ENCODE measurements at places on chromosomes 5 and 9.

- no peak for DNase-seq
Observed at GRCh38 chr5:178318382-178318781, 85.8 kb upstream of the PHYKPL start.

GRCh38 chr9:79279356-79279755 lies 292.4 kb upstream of the TLE4 start:
- DNase-seq: no peak

DNA sequence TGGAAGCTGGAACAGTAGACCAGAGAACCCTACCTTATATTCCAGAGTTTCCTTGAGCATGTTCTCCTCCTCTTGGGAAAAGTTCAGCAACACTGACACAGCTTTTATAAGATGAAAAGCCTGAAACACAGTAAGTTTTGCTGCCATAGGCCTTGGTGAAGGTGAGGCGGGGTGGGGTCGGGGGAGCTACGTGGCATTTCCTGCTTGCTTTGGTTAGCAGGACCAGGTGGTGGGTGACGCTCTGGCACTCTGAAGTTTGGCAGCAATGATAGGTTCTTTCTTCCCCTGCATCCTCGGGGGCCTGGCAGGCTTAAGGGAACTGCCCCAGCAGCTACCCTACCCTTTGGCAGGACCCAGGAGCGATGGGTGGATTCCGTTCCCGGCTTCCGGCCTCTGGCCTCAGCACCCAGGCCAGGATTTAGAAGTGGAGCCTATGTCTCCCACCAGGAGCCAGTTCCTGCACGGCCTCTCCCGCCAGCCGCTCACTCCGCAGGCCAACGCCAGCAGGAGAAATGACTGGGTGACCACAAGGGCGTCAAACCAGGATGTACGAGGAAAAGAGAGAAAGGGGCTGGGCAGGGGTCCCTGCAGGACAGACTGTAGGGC lies 19.3 kb downstream of the ARPC5L start:
- DNase-seq: no peak

DNA sequence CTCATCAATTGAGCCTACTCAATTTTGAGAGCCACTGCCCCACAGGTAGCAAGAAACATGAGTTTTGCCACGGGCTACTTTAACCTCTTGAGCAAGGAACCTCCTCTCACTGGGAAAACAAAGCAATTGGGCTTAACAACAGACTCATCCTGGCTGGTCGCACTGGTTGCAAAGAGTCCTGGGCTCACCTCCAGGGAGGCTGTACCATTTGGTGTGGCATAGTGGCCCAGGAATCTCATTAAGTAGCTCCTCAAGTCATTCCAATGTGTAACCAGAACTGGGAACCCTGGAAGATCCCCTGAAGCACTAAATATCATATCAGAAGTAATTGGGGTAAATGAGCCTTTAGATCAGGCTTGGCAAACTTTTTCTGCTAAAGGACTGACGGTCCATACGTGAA lies 78.5 kb downstream of the MYO10 start:
- no peak for DNase-seq

DNA sequence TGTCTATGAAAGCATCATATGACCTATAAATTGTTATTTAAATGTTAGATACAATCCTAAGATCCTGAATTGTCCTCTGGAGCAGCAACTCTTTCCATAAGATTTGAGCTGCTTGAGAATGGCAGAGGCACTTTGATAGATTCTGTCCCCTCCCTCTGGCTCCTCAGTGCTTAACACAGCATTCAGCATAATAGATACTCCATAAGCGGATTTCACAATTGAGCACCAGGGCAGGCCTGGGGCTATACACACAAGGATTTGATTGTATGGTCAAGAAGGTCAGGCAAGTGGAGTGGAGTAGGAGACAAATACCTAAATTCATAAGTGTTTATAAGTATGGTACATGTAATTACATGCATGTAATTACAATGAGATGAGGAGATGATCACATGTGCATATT lies 96.3 kb downstream of the FOXD1 start:
- no peak for DNase-seq

DNA sequence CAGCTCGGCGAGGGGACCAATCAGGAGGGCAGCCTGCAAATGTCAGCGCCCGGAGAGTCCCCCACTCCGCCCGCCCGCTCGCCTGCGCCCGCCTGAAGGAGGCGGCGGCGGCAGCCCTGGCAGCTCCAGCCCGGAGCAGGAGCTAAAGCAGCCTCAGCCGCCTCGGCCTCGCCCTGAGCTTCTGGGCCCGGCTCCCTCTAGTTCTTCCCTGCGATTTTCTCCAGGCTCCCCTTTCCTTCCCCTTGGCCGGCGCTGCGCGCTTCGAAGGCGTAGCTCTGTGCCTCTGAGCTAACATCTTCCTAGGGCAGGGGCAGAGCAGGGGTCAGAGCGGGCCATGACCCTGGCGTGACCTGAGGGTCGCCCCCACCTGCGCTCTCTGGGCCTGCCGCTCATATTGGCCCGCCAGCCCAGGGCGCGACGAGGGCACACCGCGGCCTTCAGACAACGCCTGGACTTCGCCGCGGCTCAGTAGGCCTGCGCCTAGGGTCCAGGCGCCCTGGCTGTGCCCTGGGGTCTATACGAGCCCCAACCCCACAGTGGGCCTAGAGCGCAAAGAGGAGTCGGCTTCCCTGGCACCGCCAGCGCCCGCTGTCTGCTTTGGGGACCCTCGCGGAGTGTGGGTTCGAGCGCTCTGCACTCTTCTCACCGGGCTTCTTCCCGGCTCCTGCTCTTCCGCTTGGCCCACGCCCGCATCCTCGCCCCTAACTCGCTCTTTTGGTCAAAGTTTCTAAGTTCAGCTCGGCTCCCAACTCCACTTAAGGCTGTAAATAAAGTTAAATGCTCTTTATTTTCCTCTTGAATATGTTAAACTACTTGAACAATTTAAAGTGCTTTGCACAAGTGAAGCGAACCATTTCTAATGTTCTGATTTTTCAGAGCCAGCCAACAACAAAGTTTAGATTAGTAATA lies 504 bp upstream of the OTP start:
- no peak for DNase-seq

GRCh38 chr5:16536246-16536645 lies 70.6 kb upstream of the ZNF622 start:
- no peak for DNase-seq

- no peak for DNase-seq
Observed at GRCh38 chr5:74651710-74652109, 11.2 kb upstream of the ENC1 start.

GRCh38 chr5:97986069-97986468 lies 787.4 kb upstream of the RGMB start:
- no peak for DNase-seq

- DNase-seq: no peak
Observed at GRCh38 chr5:135429301-135430134, 17.6 kb downstream of the DCANP1 start.

DNA sequence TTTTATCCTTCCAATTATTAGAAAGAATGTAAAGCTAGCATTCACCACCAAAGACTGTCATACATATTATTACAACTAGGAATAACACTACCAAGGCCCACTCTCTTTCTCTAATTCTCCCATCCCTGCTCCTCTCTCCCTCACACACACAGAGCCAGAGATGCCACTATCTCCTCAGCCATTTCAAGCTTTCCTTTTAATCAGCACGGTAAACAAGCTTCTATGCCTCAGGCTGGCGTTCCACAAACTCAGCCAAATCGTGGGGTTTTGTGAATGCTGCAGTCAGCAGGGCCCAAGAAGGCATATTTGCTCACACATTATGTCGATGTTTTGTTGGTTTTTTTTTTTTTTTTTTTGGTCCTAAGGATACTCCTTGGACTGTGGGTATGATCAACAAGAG lies 979.9 kb upstream of the DMAC1 start:
- DNase-seq: no peak

GRCh38 chr5:110909950-110910349 lies 161.6 kb upstream of the TSLP start:
- no peak for DNase-seq

- no peak for DNase-seq
Observed at GRCh38 chr5:159031513-159031912, 68.2 kb downstream of the EBF1 start.

DNA sequence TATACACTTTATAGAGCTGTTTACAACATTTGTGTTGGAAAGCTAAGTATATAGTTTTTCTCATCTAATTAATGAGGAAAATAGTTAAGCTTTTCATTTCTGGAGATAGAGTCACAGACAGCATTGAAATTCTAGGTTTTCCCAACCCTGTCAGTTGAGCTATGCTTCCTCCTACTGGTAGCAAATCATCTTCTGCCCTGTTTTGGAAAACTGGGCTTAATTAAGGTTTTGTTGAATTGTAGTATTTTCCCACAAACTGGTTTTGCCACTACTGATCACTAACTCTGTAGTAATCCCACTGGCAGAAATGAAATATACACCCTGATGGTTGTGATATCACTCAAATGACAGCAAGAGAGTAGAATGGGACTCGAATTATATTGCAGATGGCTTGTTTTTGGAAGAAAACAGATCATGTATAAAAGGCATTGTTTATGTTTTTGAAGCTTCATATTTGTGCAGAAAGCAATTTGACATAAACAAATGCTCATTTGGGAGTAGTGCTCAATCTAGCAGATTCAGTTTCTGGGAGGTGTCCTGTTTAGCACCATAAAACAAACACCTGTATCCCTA lies 46.6 kb downstream of the CD180 start:
- DNase-seq: no peak

GRCh38 chr5:180328296-180329137 lies 24.6 kb downstream of the GFPT2 start:
- peak; percentile 84 for DNase-seq

GRCh38 chr9:93120846-93121315 lies 13.2 kb downstream of the NINJ1 start:
- DNase-seq: no peak

DNA sequence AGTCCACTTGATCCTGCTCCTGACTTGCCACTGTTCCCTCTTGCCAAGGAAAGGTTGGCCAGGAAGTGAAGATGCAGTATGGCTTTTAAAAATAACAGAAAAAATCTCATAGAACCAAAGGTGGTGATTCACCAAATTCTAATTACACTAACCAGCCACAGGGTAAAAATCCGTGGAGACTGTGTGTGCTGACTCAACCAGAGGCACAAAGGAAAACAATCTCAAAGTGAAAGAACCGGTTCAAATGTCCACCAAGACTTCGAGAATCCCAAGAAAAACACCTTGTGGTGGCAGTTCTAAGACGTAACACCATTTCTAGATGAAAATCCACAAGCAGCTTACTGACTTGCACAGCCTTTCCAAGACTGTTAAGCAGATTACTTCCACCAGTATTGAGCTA lies 279.1 kb downstream of the TLE1 start:
- no peak for DNase-seq

- DNase-seq: no peak
Observed at GRCh38 chr9:80376180-80376579, 804.4 kb downstream of the TLE4 start.

DNA sequence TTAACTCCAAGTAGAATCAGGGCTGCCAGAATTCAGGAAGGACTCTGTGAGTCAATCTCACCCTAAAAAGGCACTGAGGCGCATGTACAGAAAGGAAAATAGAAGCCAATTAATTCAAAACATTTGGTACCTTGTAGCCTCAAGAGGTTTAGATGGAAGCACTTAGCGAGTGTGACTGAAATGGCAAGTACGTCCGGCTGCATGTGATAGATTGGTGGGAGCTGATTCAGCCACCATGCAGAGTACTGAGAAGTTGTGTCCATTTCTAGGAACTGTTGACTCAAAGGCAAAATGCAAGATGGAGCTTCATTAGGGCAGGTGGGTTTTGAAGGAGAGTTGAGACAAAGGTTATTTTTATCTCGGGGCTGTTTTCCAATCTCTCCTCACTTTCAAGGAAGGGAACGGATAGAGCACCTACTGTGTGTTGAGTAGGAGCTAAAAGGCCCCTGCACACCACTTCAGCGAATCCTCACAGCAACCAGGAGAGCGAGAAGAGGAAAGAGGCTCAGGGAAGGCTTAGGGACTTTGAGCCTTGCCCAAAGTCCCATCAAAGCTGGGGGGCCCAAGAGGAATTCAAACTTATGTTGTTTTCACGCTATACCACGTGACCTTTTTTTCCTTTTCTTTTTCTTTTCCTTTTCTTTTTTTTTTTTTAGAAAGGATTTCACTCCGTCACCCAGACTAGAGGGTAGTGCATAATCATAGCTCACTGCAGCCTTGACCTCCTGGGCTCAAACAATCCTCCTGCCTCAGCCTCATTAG lies 34.6 kb upstream of the CPEB4 start:
- peak; percentile 26 for DNase-seq

GRCh38 chr5:147685993-147686392 lies 96.5 kb downstream of the JAKMIP2 start:
- DNase-seq: no peak

GRCh38 chr5:38595132-38595745 lies 38.8 kb upstream of the LIFR start:
- DNase-seq: no peak

- no peak for DNase-seq
Observed at GRCh38 chr5:1732238-1732941, 67.2 kb downstream of the MRPL36 start.

GRCh38 chr5:127667926-127668325 lies 19.0 kb downstream of the CTXN3 start:
- no peak for DNase-seq

- peak; percentile 68 for DNase-seq
Observed at GRCh38 chr9:33135470-33135958, 31.6 kb downstream of the B4GALT1 start.

DNA sequence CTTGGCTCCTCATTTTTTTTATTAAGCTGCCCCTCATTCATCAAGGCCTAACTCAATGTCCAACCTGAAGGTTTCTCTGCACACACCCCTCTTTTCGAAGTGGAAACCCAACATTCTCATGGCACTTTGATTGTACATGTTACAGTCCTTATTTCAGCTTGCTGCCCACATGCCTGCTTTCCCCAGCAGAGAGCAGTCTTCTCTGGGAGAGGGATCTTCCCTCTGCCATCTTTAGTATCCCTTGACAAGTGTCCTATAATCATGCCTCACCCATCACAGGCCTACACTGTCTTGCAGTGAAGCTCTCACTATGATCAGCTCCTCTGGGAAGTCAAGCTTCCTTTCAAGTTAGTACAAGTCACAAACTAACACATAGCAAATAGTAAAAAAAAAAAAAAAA lies 175.1 kb downstream of the ACER2 start:
- no peak for DNase-seq

DNA sequence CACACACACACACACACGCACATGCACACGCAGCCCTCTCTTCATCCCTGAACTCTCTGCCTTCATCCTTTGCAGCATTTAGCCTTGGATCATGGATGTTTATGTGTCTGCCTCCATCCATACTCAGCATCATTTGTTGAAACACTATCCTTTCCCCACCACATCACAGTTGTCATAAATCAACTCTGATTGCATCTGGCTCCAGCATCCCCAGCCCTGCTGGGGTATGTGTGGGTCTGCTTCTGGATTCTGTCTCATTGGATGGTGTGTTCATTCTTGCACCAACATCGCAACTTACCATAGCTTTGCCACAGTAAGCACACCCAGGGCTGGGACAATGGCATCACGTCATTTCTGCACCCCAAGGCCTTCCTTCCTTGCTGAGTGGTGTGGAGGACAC lies 175.4 kb downstream of the RGS3 start:
- DNase-seq: no peak

GRCh38 chr9:4113711-4114110 lies 186.2 kb downstream of the GLIS3 start:
- no peak for DNase-seq

All from inflammatory macrophage treated with lipopolysaccharide for 4 hours (primary cell).